Airway epithelial cell (primary cell): ENCODE measurements at places on chromosomes 7 and 10. TPM values are rescaled to one million over a fixed set of nuclear protein-coding genes. Genes with fewer than 3 reads are reported as not detected.

CRPPA gene
- 0.33 and 0.85 TPM in 2 replicates for total RNA-seq

LFNG gene
- total RNA-seq: 44.6 and 46.8 TPM in 2 replicates

PSD gene
- 0.09 and 0.63 TPM in 2 replicates for total RNA-seq

SNX10 gene
- total RNA-seq: 1.6 and 1.9 TPM in 2 replicates

LIPJ gene
- total RNA-seq: not detected in 2 replicates

VAX1 gene
- not detected in 2 replicates for total RNA-seq

PPP1R9A gene
- 0.19 and 0.42 TPM in 2 replicates for total RNA-seq

AGAP3 gene
- total RNA-seq: 85.1 and 99.0 TPM in 2 replicates

AGR2 gene
- 69.2 and 131 TPM in 2 replicates for total RNA-seq

CTTNBP2 gene
- total RNA-seq: 1.0 and 2.5 TPM in 2 replicates

CDH23 gene
- total RNA-seq: under 0.01 and 0.35 TPM in 2 replicates

PWWP2B gene
- total RNA-seq: 27.5 and 30.3 TPM in 2 replicates

YWHAG gene
- total RNA-seq: 68.9 and 78.9 TPM in 2 replicates

PIP gene
- not detected in 2 replicates for total RNA-seq

IGF2BP3 gene
- 22.0 and 28.0 TPM in 2 replicates for total RNA-seq

PTPRE gene
- 11.1 and 20.5 TPM in 2 replicates for total RNA-seq

AKR1E2 gene
- 1.1 and 1.4 TPM in 2 replicates for total RNA-seq

PPP3CB gene
- 17.2 and 20.8 TPM in 2 replicates for total RNA-seq

NPFFR1 gene
- total RNA-seq: not detected in 2 replicates

LIPK gene
- total RNA-seq: 1.4 and 1.9 TPM in 2 replicates

RPEL1 gene
- total RNA-seq: not detected in 2 replicates

PNLIPRP1 gene
- total RNA-seq: not detected in 2 replicates

MTERF1 gene
- total RNA-seq: 8.4 and 13.2 TPM in 2 replicates

MKX gene
- 0.05 TPM in 1 of 2 replicates, not detected in the other for total RNA-seq

ABCB1 gene
- total RNA-seq: not detected in 2 replicates

SFTPA1 gene
- not detected in 2 replicates for total RNA-seq

OR13A1 gene
- total RNA-seq: not detected in 2 replicates

NEUROD6 gene
- not detected in 2 replicates for total RNA-seq

CASD1 gene
- total RNA-seq: 3.6 and 5.1 TPM in 2 replicates

SPAM1 gene
- total RNA-seq: not detected in 2 replicates
